ENCODE measurements at places on chromosomes 3 and 15.

DNA sequence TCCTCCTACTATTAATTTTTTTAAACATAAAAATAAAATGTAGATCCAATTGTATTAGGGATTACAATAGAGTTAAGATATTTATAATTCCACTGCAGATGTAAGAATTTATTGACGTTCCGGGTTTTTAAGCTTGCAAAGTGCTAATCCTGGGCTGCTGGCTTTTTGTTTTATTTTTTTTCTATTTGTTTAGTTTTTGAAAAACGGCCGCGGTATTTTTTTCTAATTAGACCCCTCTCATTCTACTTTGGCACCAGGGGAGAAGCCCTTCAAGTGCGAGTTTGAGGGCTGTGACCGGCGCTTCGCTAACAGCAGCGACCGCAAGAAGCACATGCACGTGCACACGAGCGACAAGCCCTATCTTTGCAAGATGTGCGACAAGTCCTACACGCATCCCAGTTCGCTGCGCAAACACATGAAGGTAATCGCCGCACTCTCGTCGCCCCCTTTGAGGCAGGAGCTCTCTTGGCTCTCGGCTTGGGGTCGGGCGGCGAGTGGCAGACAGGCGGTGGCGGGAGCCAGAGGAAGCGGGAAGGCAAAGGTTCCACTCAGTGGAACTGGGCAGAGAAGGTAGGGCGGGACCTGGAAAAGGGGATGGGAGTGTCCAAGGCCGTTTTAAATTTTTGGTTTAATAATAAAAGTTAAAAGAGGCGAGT lies 3.2 kb downstream of the ZIC1 start:
- no peak overlapping the region for H3K27ac ChIP-seq
- H3K4me1 ChIP-seq = peaks cover 8% of the 10 kb centered on the region
- peaks cover 11% of the 10 kb centered on the region for H3K36me3 ChIP-seq
- H3K4me3 ChIP-seq = peak overlapping the region; percentile 26
- H3K27me3 ChIP-seq = peaks cover 87% of the 10 kb centered on the region

GRCh38 chr15:63858881-63859280 lies 25.1 kb upstream of the HERC1 start:
- peaks cover 20% of the 10 kb centered on the region for H3K4me1 ChIP-seq
- no peaks in the 10 kb centered on the region for H3K36me3 ChIP-seq
- no peak for DNase-seq
- H3K27ac ChIP-seq = peak overlapping the region; percentile 82
- no peaks in the 10 kb centered on the region for H3K27me3 ChIP-seq
- H3K4me3 ChIP-seq = no peak overlapping the region

DNA sequence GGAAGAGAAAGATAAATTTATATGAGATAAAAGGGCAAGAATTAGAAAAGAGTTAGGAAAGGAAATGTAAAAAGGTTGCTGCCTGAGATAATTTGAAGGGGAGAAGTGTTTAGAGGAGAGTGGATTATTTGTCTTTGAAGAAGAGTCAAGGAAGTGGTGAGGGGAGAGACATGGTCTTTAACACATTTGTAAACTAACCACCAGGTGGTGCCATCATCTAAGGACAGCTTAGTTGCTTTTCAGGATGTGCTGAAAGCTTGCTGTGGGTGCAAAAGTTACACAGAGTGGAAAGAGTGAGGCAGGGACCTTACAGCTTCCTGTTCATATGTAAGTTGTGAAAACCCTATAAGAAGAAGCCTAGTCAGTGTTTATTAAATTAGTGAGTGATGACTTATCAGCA lies 114.1 kb upstream of the DNAJC19 start:
- no peaks in the 10 kb centered on the region for H3K27me3 ChIP-seq
- no peak overlapping the region for H3K27ac ChIP-seq
- H3K4me1 ChIP-seq = no peaks in the 10 kb centered on the region
- no peaks in the 10 kb centered on the region for H3K36me3 ChIP-seq
- DNase-seq = no peak
- H3K4me3 ChIP-seq = no peak overlapping the region

GRCh38 chr3:194140520-194141414 lies 4.8 kb downstream of the HES1 start:
- DNase-seq = no peak
- no peak overlapping the region for H3K27ac ChIP-seq
- peaks cover 27% of the 10 kb centered on the region for H3K4me1 ChIP-seq
- H3K4me3 ChIP-seq = peak overlapping the region; percentile 29
- H3K36me3 ChIP-seq = peaks cover 9% of the 10 kb centered on the region

- no peak for DNase-seq
- H3K36me3 ChIP-seq = no peaks in the 10 kb centered on the region
- H3K4me1 ChIP-seq = peaks cover 7% of the 10 kb centered on the region
- H3K27ac ChIP-seq = no peak overlapping the region
- H3K27me3 ChIP-seq = peaks cover 35% of the 10 kb centered on the region
Measured at GRCh38 chr15:69855258-69856000, 242.3 kb downstream of the TLE3 start.

DNA sequence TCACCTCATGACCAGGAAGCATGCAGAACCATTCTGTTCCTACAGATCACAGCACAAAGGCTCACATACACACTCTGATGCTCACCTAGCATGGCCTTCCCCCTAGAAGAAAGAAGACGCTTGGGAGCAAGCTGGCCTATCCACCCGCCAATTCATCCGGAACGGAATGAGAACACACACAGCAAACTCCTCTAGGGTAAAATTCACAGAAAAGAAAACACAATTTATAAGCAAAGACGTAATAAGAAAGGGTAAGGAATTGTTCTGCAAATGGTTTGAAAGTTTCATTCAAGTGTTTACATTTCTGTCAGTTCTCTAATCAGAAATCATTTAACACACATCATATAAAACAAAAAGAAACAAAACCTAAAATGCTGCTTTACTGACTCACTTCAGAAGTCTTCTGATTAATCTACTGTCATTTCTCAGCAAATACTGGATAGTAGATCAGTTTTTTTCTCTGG lies 218.1 kb downstream of the OSBPL10 start:
- DNase-seq = no peak
- H3K27me3 ChIP-seq = no peaks in the 10 kb centered on the region
- no peaks in the 10 kb centered on the region for H3K36me3 ChIP-seq
- no peak overlapping the region for H3K4me3 ChIP-seq
- H3K27ac ChIP-seq = no peak overlapping the region

- H3K27ac ChIP-seq = no peak overlapping the region
- no peaks in the 10 kb centered on the region for H3K27me3 ChIP-seq
- no peak for DNase-seq
- no peaks in the 10 kb centered on the region for H3K4me1 ChIP-seq
Measured at GRCh38 chr3:180284331-180285110, 247.8 kb upstream of the PEX5L start.

DNA sequence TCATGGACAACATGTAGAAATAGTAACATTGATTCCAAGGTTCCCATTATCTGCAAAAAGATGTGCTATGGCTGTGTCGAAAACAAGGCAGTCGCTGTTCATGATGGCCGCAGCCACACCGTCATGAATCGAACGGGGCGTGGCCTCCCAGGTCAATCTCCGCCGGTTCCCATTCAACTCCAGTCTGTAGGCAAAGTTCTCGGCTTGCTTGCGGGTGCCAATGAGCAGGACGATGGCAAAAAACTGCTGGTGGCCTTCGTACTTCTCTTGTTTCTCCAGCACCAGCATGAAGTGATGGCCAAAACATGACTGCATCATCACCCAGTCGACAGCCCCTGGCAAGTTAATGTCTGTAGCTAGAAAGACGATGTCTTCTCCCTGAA lies 20.8 kb downstream of the SIAH2 start:
- peaks cover 15% of the 10 kb centered on the region for H3K36me3 ChIP-seq
- H3K4me1 ChIP-seq = peaks cover 71% of the 10 kb centered on the region
- DNase-seq = no peak
- H3K27me3 ChIP-seq = no peaks in the 10 kb centered on the region
- no peak overlapping the region for H3K4me3 ChIP-seq

DNA sequence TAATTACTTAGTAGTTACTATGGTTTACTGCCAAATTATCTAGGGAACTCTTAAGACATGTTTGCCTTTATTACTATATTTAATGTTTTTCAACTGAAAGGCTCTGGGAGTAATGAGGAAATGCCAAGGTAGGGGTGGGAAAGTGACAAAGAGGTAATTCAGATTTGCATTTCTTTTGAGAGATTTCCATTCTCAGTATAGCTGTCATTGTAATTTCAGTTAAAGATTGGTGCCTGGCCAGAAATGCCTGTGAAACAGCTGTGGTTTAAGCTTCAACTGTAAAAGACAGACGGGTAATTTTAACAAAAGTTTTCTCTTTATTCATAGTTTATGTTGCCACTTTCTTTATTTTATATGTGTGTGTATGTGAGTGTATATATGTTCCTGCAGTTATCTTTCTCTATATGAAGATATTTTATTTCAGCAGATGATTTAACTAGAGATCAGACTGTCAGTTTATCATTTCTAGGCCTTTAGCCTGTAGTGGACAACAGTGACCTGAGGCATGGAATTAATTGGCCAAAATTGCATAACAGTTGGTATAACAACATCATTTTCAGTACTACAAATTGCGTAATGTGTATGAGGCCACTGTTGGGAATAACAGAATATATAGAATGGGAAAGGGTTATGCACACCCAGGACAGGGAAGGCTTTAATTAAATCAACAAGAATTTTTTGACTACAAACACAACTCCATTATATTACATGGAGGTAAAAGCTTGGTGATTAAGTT lies 119.0 kb downstream of the BBX start:
- H3K27ac ChIP-seq = no peak overlapping the region
- H3K36me3 ChIP-seq = peaks cover 8% of the 10 kb centered on the region
- no peak overlapping the region for H3K4me3 ChIP-seq

GRCh38 chr3:122146466-122146865 lies 37.0 kb upstream of the CASR start:
- peaks cover 11% of the 10 kb centered on the region for H3K27me3 ChIP-seq
- DNase-seq = no peak
- no peak overlapping the region for H3K4me3 ChIP-seq
- no peaks in the 10 kb centered on the region for H3K4me1 ChIP-seq
- no peaks in the 10 kb centered on the region for H3K36me3 ChIP-seq
- H3K27ac ChIP-seq = no peak overlapping the region

All from central memory CD8-positive, alpha-beta T cell (primary cell).